Activated T-cell treated with anti-CD3 and anti-CD28 coated beads, Interleukin-2, amount 50 U/mL, for 72 hours (primary cell): ENCODE measurements at places on chromosomes 2 and 18. TPM values are rescaled to one million over a fixed set of nuclear protein-coding genes. Genes with fewer than 3 reads are reported as not detected.

DNA sequence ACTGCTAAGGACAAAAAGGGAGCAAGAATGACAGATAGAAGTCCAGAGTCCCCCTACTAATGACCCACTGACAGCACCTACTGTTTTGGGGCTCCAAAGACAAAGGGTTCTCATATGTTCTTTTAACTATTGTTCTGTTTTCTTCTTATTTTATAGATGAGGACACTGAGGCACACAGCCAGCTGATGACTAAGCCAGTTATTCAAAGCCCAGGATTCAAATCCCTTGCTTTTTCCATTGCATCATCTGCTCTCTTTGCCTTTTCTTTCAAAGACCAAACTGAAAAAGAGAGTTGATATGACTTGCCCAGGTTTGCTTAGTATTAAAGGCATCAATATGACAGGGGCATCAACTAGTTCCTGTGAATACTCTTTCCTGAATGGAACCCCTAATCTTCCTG, 299.8 kb downstream of the LRATD1 start:
- no peak for DNase-seq

The CYRIA gene
- 1.1 TPM for total RNA-seq

GRCh38 chr2:201084863-201085262, 13.1 kb downstream of the NDUFB3 start:
- no peak for DNase-seq

The SCN3A gene
- total RNA-seq = 0.24 TPM
